ENCODE measurements at places on chromosomes 2 and 18.
A peak's percentile ranks its signal among the peaks of the same experiment; 100 is the strongest.

GRCh38 chr2:5982193-5982902 lies 290.2 kb downstream of the SOX11 start:
- no peak for DNase-seq

DNA sequence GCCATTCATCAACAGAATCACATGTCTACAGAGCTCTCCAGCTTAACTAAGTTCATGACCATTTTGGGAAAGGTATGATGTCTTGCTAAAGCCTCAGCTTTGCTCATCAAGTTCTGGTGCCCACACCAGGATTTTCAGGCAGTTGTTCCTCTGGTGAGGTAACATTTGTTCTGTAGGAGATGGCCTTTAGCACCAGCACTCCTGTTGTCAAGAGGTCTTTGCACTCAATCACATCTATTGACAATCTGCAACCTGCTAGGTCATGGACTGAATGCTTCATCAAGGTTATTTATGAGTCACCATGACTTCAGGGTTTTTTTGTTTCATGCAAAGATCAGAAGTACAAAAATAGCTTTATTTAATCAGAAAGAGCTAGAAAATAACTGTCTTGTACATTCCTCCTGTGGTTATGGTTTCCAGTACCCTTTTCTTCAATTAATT lies 36.6 kb upstream of the VIT start:
- no peak for DNase-seq

- DNase-seq, result no peak
These were observed 1251.6 kb upstream of the ZEB2 start for GRCh38 chr2:145771525-145771924.

GRCh38 chr2:238023608-238024007 lies 37.2 kb upstream of the SCLY start:
- DNase-seq, result no peak

DNA sequence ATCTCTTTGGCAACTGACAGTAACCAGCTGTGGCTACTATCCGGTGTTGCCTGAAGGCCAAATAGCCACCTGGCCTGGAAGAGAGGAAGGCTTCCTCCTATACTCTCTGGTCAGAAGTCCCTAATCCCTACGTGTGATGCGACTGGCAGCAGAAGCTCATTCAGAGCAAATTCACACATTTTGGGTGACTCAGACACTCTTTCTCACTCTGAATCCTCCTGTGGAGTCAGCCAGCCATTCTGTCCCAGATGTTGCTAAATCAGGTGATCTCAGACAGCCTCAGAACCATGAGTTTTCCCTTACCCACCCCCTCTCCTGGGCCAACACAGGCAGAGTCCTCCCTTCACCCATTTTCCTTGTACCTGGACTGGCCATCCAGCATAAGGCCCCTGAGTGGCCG lies 34.7 kb downstream of the CFAP53 start:
- DNase-seq, result no peak

GRCh38 chr2:128262315-128263253 lies 56.1 kb downstream of the HS6ST1 start:
- peak; percentile 21 for DNase-seq

GRCh38 chr2:191171708-191172355 lies 21.0 kb upstream of the STAT4 start:
- DNase-seq, result no peak

GRCh38 chr2:134252092-134252750 lies 1.7 kb upstream of the MGAT5 start:
- DNase-seq, result no peak

All from D341Med (cell line).